Stimulated activated CD4-positive, alpha-beta T cell treated with anti-CD3 and anti-CD28 coated beads, Interleukin-4, amount 100 ng/mL, for 48 hours (primary cell): ENCODE measurements at places on chromosomes 11 and 22.

DNA sequence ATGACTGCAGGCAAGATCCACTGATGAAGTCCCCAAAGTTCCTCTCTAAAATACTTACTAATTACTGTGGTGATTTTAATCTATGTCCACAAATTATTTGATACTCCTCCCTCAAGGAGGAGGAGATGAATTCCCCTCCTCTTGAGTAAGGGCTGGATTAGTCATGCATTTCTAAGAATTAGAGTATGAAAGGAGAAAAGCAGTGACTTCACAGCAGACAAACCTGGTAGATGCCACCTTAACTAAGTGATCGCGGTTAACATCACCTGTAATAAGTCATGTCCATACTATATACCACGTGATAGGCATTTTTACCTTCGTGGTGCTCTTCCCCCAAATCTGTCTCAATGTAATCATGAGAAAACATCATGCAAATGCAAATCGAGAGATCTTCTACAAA, 52.0 kb upstream of the TSPAN18 start:
- no peak for DNase-seq

GRCh38 chr22:49691256-49691655, 136.4 kb downstream of the BRD1 start:
- no peak for DNase-seq

DNA sequence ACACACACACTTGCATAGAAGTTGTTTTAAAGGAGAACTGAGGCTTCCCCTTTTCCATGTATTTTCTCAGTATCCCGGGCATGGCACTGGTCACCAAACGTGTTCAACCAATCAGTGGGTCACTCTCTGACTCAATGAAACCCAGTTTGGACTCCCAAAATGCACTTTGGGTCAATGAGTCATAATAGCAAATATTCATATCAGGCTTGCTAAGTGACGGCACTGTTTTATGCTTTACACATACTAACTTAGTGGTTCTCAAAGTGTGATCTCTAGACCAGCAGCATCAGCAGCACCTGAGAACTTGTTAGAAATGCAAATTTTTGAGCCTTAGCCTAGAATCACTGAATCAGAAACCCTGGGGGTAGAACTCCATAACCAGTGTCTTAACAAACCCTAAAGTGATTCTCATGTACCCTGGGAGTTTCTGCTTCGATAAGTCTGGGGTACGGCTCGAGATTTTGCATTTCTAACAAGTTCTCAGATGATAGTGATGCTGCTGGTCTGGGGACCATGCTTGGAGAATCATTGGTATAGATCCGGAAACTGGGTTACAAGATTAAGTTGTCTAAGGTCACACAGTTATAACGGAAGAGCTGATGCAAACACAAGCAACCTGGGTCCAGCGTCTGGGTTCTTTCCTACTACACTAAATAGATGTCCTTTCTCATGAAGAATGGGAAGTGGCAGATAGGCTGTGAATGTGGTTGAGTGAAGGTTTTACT, 35.6 kb downstream of the ETS1 start:
- DNase-seq = no peak

- DNase-seq = no peak
These were observed 15.4 kb upstream of the CASTOR1 start for GRCh38 chr22:30304495-30305244.
